Coronary artery (tissue), 2 donors: ENCODE measurements at places on chromosomes 7 and 10.

GRCh38 chr10:78828647-78829539 is 239.9 kb upstream of the ZMIZ1 start:
- no peak for DNase-seq

GRCh38 chr10:16490511-16490910 is 31.2 kb downstream of the C1QL3 start:
- DNase-seq = no peak

DNA sequence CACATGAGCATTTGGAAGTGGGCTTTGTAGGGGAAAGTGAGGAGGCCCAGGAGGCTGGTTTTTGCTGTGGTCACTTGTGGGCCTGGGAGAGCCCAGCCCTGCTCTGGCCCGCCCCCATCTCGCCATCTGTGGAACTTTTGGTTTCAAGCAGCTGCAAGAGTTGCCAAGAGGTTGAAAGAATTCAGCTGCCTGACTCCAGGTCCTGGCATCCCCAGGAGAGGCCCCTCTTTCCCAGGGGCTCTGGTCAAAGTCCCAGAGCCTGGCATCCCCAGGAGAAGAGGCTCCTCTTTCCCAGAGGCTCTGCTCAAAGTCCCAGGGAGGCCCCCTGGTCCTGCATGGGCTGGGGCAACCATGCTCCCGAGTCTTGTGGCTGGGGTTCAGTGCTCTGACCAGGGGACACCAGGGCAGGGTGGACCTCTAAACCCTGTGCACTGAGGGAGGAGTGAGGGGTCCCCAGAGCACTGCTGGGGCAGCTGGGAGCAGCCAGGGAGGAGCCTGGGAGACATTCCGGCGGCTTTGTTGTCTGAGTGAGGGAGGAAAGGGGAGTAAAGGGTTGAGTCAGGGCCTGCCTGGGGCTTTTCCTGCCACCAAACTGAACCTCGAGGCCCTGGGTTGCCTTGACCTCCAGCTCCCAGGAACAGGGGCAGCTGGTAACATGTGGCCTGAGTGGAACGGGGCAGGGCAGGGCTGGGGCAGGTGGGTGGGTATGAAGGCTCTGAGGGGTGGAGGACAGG is 27.7 kb upstream of the CSGALNACT2 start:
- DNase-seq = no peak

DNA sequence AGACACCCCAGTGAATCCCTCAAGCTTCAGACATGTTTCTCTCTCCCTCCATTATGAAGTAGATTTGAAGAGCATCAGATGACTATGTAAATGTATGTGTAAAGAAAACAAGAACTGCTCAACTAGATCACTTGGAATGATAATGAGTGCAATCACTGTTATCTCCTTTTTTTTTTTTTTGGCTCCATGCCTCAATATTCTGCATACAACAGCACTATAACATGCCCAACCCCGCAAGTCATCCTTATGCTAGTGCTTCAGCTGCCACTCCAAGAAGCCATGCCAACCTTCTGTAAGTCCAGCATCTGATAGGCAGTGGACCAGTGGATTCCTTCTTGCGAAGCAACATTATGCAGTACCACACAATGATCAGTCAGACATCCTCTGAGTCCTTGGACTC is 133.7 kb downstream of the TFPI2 start:
- DNase-seq = no peak

DNA sequence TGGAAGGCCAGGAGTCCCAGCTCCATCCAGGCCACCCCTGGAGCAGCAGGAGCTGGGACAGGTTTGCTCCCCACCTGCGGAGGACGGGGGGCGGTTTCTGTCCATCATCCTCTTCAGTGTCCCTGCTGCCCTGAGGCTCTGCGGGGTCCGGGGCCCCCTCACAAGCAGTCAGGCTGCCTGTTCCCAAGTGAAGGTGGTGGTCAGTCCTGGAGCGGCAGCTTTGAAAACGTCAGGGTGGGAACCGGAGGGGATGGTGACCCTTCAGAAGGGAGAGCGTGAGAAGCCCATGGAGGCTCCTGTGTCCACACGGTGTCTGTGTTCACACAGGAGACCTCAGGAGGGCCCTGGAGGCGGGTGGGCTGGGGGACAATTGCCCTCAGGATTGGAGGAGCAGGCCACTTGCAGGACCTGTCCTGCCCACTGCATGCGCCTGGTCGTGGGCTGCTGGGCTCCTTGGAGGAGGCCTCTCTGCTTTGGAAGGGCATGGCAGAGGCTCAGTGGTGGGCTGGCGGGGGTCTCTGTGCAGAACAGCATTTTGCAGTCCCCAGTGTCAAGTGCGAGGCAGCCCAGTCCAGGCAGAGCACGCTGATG is 49.3 kb upstream of the INPP5A start:
- no peak for DNase-seq

GRCh38 chr10:93445097-93445960 is 36.8 kb downstream of the MYOF start:
- DNase-seq = peak; percentile 98

DNA sequence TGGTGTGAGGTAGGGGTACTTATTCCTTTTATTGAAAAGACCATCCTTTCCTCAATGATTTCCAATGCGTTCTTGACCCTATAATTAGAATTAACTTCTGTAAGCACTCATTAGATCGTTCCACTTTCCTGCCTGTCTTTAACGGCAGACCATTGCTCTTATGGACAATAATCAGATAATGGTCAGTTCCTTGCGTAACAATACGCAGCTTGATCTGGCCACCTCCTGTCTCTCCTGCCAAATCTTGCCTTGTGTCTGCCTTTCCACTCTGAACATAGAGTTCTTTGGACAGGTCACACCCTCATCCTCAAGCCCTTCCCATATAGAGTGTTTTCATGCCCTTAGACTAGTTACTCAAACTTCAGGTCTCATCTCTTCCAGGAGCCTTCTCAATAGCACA is 2.4 kb upstream of the WIPI2 start:
- DNase-seq = no peak

GRCh38 chr7:92824450-92824849 is 11.9 kb downstream of the CDK6 start:
- DNase-seq = no peak

DNA sequence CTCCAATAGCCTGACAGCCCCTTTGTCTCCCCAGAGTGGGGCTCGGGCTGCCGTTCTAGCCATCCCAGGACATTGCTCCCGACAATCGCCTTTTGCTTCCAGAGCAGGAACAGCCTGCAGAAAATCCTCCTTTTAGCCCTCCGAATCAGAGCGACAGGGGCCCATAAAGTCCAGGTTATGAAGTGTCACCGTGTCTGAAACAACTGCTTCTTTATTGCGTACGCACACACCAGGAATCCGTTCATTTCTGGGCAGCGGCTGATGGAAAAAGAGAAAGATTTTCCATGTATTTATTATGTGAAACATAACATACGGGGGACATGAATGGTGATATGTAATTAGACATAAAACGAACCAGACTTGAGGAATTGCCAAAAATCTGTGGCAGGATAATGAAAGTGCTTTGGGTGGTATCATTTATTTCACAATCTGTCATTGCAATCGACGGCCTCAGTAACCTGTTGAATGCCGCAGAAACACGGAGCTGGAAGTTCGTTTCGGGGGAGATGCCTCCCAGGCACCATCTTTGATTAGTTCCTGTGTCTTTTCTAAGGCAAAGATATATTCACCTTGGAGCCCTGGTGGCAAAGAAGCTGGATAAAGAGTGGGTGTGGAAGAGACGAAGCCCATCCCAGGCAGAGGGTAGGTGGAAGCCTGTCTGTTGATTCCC is 48.1 kb downstream of the FAM241B start:
- DNase-seq = no peak

GRCh38 chr7:108099713-108100112 is 30.4 kb downstream of the LAMB4 start:
- DNase-seq = no peak

DNA sequence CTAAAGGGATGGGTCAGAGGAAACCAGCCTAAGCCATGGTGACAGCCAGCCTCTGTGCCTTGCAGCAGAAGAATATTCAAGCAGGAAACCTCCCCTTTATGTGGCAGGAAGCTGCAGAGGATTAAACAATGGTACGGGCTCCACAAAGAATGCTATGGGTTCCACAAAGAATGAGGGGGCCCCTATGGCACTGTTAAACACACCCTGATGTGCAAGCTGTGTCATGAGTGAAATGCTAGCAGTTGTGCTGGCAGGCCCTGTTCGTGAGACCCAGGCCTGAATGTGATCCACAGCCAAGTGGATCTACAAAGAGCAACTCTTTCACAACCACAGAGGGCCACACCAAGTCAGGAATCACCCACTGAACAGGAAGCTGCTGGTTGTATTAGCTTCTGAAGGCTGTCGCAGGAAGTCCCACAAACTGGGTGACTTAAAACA is 68.9 kb downstream of the MYOF start:
- no peak for DNase-seq

DNA sequence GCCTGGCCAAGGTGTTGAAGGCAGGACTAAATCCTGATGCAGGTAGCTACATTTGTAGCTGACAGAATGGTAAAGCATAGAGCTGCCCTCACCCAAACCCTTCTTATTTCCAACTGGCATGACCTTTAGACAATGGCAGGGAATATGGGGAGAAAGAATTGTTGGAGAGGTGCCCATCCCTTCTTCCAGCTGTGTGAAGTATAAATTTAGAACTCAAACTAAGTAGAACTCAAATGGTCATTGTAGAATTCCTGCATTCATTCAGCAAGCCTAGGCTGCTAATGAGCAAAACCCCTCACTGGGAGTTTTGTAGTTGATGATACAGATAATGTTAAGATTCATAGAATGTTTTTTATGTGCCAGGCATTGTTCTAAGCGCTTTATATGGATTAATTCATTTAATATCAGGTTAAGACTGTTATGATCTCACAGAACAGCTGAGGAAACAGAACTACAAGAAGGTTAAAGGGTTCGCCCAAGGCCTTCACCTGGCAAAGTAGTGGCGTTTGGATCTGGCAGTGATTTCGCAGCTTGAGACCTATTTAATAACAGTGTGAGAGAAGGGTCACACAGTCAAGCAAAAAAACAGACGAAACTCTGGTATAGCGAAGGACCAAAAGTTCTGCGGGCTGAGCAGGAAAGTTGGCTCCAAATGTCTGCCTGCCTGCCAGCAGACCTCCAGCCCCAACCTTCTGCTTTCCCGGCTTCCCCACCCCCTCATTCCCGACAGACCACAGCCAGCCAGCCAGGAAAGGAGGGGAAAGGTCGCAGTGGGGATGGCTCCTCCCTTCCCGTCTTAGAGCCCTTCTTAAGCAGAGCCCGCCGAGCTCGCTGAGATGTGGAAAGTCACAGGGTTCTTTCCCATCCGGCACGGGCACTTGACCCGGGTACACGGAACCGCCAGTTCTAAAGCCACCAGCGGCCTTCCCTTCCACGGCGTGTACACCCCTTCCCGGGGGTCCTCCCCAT is 1.6 kb upstream of the HILPDA start:
- DNase-seq = peak; percentile 95

DNA sequence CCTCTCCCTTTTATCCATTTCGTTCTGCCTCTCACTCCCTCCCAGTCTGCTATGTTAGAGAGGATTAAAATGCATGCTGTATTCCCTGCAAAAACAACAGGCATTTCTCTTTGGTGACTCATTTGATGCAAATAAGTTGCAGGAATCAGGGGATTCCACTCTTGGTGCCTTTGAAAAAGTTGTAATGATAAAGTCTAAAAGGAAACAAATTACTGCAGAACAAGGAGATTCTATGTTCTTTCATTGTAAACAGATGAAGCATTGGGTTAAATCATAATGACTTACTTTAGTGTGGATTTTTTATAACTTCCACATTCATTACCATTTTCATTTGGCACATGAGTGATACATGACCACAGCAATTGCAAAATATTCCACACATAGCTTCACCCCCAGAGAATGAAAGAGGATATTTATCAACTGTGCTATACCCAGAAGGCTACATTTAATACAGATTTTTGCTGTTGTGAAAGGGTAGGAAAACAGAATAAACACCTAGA is 33.4 kb upstream of the ABLIM1 start:
- no peak for DNase-seq

- no peak for DNase-seq
These were observed 16.8 kb upstream of the LRRC72 start for GRCh38 chr7:16509829-16510228.

DNA sequence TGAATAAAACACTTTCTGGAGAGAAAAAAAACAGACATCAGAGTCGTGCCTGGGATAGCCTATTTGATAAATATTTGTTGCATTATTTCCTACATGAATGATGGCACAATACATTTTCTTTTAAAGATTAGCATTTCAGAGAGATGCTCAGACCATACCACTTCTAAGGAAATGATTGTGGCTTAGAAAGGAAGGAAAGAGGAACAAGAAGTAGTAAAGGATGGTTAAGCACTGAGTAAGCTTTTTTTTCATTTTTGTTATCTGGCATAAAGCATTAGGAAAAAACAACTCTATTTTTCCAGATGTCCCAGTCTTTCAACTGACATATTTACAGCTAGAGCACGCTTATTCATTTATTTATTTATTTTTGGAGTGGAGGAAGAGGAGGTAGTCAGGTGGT is 258.8 kb upstream of the TEX47 start:
- DNase-seq = no peak

GRCh38 chr10:48932831-48933664 is 6.6 kb downstream of the LRRC18 start:
- DNase-seq = no peak

DNA sequence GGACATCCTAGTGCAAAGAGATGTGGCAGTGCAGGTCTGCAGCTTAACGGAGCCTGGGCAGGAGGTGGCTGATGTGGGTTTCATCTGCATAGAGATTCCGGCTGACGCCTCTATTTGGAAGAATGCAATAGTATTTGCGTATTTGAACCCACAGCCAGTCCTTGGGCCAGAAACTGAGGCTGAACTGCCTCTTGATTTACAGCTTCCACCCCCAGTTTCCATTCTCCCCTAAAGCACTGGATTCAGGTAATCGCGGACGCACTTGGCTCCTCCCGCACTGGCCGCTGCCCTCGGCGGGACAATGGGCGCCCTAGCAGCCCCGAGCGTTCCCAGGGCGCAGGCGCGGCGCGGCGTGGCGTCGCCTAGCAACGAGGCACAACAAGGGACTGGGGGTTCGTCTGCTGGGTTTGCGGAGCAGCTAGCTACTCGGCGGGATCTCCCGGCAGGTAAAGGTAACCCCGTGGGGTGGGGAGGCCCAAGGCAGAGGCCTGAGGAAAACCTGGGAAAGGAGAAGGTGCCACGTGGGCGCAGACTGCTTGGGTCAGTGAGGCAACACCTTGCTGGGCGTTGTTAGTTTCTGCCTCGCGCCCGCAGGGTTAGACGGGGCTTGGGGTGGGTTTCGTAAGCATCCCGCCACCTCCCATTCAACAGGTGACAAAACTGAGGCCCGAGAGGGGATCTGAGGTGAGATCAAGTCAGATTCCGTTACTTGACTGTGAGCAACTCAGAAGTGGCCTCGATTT is at the start of gene ARMC3:
Gene ARMC3, plus strand, starts transcription at position 393 of the 743 bp plus-strand sequence. CDS start 3,944 bp downstream, outside the sequence.
- DNase-seq = peak; percentile 81

- DNase-seq = no peak
These were observed 7.8 kb upstream of the ADCY1 start for GRCh38 chr7:45566386-45566785.
